ENCODE measurements at places on chromosomes 5 and 9.

GRCh38 chr9:99051406-99051805, 53.5 kb upstream of the TGFBR1 start:
- DNase-seq: no peak

DNA sequence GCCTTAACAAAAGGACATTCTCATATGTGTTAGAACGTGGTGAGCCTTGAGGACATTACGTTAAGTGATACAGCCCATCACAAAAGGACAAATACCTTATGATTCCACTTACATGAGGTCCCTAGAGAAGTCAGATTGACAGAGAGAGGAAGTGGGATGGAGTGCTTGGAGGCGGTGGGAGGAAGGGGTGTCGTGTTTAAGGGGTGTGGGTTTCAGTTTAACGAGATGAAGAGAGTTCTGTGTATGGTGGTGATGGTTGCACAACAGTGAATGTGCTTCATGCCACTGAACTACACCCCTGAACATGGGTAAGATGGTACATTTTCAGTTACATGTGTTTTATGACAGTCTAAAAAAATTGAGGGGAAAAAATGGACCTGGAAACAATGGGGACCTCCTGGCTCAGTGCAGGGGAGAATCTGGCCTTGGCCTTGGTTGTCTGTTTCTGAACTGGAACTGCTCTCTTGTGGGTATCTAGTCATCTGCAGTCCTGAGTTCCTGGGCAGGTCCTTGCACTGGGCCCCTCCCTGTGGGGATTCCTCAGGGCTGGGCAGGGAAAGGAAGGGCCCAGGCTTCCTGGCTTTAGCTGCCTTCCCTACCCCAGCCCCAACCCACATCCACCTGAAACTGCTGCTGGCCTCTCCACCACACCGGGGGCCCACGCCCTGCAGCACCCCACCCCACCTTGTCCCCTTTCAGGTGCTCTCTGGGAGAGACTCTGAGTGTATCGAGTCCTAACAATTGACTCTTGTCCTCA, 17.8 kb downstream of the LRRC8A start:
- DNase-seq: no peak

GRCh38 chr9:136089697-136090045, 5.4 kb downstream of the NACC2 start:
- DNase-seq: no peak

DNA sequence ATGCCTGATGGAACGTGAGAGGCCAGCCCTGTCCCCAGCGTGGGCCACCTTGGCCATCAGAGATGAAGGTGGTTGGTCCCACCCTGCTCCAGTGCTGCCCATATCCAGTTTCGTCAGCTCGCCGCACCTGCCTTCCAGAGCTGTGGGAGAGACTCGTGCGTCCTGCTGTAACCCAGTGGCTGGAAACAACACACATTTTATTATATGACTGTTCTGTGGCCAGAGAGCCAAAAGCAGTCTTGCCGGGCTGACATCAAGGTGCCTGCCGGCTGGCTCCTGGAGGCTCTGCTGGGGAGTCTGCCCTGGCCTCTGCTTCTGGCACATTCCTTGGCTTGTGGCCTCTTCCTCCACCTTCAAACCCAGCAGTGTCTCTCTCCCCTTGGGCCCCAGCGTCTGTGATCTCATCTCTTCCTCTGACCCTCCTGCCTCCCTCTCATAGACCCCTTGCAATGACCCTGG, 94.7 kb downstream of the RXRA start:
- no peak for DNase-seq

All from nephron progenitor cell (in vitro differentiated cells).